ENCODE measurements at places on chromosomes 3 and 15.

- DNase-seq, result no peak
Measured at GRCh38 chr3:30711867-30712266, 105.5 kb downstream of the TGFBR2 start.

DNA sequence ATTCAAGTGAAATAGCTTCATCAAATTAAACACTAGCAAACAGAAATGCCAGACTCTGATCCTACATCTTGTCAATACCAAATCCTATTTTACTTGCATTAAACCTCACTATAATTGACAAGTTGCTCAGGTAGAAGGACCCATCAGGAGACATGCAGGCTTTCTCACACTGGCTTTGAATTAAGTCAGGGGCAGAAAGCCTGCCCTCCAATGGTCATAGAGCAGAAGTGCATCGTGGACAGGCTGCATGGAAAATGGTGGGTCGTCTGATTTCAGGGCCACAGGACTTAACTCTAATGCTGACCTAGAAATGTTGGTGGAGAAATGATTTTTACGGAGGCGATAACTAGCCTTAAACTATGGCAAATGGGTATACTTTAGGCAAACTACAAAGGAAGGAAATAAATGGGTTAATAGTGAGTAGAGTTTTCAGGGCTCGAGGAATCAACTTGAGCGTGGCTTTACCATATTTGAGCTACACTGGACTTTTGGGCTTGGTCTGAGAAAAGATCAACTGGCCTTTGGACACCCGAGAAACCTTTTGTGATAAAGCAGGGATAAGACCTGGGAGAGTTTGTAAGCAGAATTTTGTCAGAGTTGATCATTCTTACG lies 283.9 kb downstream of the GRM7 start:
- no peak for DNase-seq

DNA sequence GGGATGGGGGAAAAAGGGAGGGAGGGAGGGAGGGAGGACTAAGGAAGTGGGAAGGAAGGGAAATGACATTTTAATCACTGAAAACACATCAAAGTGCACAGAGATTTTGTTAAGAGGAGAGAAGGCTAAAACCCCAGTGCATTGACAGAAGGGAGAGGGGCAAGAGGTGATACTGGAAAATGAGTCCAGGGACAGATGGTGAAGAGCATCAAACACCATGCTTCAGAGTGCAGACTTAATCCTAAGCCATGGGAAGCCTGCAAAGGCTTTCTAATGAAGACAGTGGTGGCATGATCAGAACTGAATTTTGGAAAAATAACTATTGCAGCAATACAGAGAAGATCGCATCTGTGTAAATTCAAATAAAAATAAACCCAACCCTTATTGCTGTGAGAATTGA lies 41.8 kb downstream of the HGD start:
- no peak for DNase-seq

DNA sequence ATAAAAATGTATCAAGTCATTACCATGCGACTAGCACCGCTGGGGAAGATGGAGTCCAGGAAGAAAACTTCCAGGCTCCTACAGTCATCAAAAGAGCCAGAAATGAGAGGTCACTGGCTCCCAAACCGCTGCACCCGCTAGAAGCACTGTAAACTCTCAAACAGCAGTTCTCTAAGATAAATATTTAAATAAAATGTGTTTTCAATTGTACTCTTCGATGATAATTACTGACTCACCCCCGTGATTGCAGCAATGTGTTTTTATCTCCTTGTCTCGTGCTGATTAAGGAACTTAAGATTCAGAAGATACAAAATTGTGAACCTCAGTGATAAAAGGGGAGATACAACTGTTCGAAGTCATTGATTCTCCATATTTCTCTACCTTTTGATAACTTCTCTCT lies 45.8 kb upstream of the FOXP1 start:
- no peak for DNase-seq

DNA sequence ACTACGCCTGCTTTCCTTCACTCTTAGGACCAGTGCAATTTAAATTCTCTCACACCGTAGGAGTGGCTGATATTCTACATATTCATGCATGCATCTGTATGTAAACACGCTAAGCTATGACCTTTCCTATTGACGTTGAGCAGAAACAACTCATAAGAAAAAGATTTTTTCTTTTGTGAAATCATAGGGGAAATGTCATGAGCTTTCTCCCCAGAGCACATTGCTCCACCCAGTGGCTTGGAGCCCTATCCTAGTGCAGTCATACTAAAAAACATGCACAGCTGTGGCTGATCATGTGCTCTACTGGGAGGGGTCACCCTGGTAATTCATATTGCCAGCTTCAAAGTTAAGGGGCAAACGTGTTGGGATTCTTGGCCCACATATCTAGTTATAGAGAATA lies 1.8 kb upstream of the MESD start:
- no peak for DNase-seq

All from kidney epithelial cell (primary cell).